ENCODE measurements at places on chromosomes 6 and 20. TPM values are rescaled to one million over a fixed set of nuclear protein-coding genes. Genes with fewer than 3 reads are reported as not detected.

The BTN1A1 gene
- not detected for total RNA-seq

The AIF1 gene
- total RNA-seq, result not detected

The PPP1R3D gene
- 4.8 TPM for total RNA-seq

The NRSN2 gene
- total RNA-seq, result 9.7 TPM

The BTBD3 gene
- 41.6 TPM for total RNA-seq

The CST2 gene
- not detected for total RNA-seq

The TMEM14C gene
- 82.4 TPM for total RNA-seq

The BMP7 gene
- total RNA-seq, result not detected

The BHLHE23 gene
- not detected for total RNA-seq

The SFT2D1 gene
- total RNA-seq, result 19.2 TPM

The NKX2-2 gene
- not detected for total RNA-seq

The VARS2 gene
- total RNA-seq, result 13.9 TPM

The CLPSL1 gene
- not detected for total RNA-seq

Measured in lung microvascular endothelial cell (primary cell).